ENCODE measurements at places on chromosomes 4 and X. TPM values are rescaled to one million over a fixed set of nuclear protein-coding genes. Genes with fewer than 3 reads are reported as not detected.
A peak's percentile ranks its signal among the peaks of the same experiment; 100 is the strongest.

- no peak for DNase-seq
These were observed 1124.1 kb downstream of the ADGRL3 start for GRCh38 chr4:62324215-62324614.

Gene ADH7
- not detected for total RNA-seq

Gene DMRTC1
- not detected for total RNA-seq

Gene BMP2K
- total RNA-seq, result 38.7 TPM

Gene ZNF157
- total RNA-seq, result not detected

GRCh38 chrX:69015156-69015555 is 150.1 kb downstream of the PJA1 start:
- DNase-seq, result peak; percentile 81

DNA sequence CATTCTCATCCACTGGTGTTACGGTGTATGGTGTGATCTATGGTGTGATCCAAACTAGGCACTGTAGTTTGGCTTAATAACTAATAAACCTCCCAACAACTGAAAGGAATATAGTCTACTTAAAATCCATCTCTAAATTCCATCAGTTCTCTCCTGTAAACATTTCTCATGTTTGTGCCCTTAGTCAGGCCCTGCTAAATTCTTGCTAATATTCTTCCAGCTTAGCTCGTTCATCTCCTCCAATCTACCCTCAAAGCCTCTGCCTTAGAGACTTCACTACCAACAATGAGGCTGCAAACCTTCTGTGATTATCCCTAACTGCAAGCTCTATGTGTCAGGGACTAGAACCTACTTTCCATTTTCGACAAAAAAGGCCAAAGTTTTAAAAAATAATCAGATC is 28.1 kb downstream of the ZAR1 start:
- no peak for DNase-seq

GRCh38 chr4:144589512-144589911 is 56.4 kb upstream of the HHIP start:
- DNase-seq, result no peak

DNA sequence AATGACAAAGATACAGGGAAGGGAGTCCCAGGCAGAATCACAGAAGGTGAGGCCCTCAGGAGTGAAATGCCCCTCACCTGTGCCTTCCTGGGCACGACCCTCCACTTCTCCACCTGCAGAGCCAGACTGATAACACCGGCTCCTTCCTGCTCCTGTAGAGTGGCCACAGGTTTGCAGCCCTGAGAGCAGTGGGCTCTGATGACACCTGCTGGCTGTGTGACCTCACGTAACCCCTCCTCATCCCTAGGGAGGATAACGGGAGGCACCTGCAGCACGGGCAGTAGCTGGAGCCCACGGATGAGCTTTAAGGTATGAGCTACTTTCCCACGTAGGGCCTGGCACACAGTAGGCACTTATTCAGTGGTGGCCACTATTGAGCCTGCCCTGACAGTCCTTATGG is 25.5 kb upstream of the MAN2B2 start:
- no peak for DNase-seq

GRCh38 chrX:103629318-103630170 is 769 bp downstream of the TCEAL1 start:
- DNase-seq, result no peak

Gene SLIT2
- total RNA-seq, result 11.6 TPM

DNA sequence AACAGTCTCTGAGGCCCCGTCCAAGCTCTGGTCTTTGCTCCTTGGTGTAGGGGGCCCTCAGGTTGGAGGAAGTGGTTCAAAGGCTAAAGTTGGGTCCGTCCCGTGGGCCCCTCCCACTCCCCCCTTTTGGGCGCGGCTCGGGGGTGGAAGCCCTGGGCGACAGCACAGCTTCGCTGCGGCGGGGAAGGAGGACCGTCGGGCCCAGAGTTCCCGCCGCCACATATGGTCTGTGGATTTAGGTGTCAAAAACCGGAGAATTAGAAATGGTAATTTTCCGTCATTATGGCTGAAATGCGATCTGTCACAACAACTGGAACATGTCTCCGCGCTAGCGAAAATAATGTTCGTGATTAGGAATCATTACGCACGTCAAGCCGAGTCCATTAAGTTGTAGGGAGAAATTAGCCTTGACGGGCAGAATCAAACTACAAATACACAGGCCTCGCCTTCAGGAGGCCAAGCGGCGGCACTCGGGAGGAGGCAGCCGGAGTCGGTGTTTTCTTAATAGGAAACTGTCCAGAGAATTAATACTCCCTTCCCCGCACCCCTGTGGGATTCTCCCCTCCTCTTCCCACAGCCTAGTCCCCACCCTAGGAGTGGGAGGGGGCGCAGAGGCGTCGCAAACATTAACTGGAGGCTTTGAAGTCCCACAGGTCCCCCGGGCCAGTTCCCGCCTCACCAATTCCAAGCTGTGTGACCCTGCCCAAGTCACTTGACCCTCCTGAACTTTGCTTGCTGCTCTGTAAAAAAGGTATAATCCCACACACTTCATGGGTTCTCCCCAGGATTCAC is 15.0 kb downstream of the NKX3-2 start:
- no peak for DNase-seq

DNA sequence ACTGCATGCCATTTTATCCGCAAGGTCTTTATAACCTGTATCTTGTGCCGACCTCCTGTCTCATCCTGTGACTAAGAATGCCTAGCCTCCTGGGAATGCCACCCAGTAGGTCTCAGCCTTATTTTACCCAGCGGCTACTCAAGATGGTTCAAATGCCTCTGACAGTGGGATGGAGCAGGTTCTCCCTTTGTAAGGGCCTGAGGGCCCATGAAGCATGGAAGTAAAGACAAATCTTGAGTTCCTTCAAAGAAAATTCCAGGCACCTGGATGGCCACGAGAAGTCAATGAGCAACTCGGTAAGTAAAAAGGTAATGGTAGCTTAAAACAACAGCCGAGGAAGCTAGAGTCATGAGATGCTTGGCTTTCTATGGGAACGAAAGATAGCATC is 19.6 kb upstream of the PRKX start:
- DNase-seq, result no peak

DNA sequence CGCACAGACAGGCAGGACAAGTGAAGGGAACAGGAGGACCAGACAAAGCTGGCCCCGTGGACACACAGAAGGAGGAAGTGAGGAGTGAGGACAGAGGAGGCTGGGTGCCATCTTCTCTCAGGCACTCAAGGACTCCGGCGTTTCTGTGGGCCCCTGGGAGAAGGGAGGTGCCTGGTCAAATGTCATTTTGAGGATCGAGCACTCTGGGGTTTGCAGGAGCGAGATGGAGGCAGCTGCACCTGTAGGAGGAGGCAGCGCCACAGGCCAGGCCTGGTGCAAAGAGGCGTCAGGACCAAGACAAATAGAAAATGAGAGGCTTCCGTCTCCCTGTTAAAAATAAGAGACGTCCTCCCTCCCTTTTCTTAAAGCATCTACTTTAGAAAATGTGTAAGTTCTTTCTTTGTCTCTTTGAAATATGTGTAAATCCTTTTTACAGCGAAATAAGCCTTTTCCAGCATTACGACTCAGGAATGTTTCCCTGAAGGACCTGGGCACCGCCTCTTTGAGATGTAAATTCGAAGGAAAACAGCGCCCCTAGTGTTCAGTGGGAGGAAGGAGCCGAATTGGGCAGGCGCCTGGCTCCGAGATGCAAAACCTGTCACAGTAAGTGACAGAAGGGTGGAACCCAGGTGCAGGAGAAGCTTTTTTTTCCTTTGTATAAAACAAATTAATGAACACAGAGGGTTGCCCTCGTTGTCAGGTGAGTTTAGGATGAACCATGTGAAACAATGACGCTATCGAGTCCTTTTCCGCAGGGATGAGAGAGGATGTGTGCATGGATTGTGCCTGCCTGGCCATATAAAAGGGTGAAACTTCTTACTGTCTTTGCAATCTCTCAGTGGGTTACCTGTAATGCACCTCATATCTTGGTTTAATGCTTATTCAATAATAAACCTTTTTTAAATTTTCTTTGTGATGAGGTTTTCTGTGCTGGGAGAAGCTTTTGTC is 1.4 kb upstream of the C4orf50 start:
- no peak for DNase-seq

- no peak for DNase-seq
These were observed 61.9 kb upstream of the NFKB1 start for GRCh38 chr4:102439236-102439614.

Measured in mesenteric fat pad (tissue), 1 donor.